ENCODE measurements at places on chromosomes 7 and 10. TPM values are rescaled to one million over a fixed set of nuclear protein-coding genes. Genes with fewer than 3 reads are reported as not detected.

Gene FAM180A
- not detected for total RNA-seq

Gene CYP2W1
- total RNA-seq: not detected

Gene MBL2
- not detected for total RNA-seq

Gene MALRD1
- 0.50 TPM for total RNA-seq

DNA sequence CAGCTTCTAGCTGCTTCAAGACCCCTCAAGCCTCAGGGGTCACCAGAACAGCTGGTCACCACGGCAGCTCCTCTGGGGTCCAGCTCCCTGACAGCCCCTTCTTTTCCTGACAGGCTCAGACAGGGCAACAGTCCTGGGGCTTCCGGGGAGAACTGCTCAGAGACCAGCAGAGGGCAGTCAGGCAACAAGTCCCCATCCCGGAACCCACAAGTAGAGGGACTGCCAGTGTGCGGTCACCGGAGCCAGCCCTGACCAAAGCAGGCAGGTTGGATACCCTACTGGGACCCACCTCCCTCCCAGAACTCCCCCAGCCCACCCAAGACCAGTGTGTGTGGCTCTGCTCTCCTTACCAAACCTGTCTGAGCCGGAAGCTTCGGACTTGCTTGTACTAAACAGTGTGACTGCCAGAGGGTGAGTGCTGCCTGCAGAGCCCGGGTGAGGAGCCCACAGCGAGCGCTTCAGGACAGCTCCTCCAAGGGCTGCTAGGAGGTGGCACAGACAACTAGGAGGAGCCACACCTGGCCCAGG is 40.3 kb downstream of the YKT6 start:
- H3K4me3 ChIP-seq: no peak overlapping the region
- peak; percentile 77 for DNase-seq
- no peaks in the 10 kb centered on the region for H3K27me3 ChIP-seq
- H3K4me1 ChIP-seq: no peaks in the 10 kb centered on the region

DNA sequence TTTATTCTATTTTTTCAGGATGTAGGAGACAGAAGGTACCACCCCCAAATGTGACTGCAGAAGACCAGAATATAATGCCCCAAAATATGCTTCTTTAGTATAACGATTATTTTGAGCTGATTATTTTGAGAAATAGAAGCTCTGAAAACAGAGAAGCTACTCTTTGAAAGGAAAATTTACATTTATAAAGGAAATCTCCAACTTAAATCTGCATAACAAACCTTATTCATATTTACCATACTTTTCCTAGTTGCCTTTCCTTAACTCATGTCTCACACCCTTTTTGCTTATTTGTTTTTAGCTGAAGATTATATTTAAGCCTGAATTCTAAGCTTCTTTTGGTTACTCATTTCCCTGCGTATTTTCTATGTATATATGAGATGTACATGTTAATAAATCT is 127.1 kb upstream of the THSD7A start:
- no peaks in the 10 kb centered on the region for H3K27me3 ChIP-seq
- peaks cover 39% of the 10 kb centered on the region for H3K4me1 ChIP-seq

- peaks cover 6% of the 10 kb centered on the region for H3K27me3 ChIP-seq
- no peaks in the 10 kb centered on the region for H3K4me1 ChIP-seq
- H3K4me3 ChIP-seq: no peak overlapping the region
- no peak for DNase-seq
- no peak overlapping the region for H3K27ac ChIP-seq
- peaks cover 16% of the 10 kb centered on the region for H3K36me3 ChIP-seq
Observed at GRCh38 chr10:9684186-9684585, 1333.5 kb upstream of the CELF2 start.

DNA sequence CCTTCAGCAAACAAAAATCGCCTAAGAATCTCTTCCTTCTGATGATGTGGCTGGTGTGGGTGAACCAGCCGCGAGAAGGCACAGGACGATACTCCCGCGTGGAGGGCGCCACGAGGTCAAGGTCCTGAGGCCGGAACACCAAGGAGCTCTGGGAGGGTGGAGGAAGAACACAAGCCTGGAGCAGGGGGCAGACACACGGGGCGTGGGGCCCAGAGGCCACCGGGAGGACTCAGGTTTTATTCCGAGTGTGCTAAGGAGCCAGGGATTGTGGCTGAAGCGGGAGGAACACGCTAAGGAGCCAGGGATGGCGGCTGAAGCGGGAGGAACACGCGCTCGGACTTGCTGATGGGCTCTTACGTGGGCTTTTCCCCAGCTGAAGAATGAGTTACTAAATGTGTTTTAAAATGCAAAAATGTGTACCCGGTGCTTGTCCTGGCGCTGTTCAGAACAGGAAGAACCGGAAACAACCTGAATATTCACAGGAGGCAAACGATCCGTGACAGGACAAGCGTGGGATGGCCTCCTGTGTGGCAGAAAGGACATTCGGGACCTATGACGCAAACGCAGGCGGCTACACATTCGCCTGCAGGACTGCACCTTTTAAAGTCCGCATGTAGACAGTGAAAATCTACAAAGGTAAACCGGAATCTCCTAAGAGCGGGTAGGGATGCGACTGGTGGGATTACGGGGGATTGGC is 64.0 kb downstream of the MAD1L1 start:
- peaks cover 11% of the 10 kb centered on the region for H3K4me1 ChIP-seq
- H3K4me3 ChIP-seq: no peak overlapping the region
- peak overlapping the region; percentile 91 for H3K27ac ChIP-seq
- no peak for DNase-seq

DNA sequence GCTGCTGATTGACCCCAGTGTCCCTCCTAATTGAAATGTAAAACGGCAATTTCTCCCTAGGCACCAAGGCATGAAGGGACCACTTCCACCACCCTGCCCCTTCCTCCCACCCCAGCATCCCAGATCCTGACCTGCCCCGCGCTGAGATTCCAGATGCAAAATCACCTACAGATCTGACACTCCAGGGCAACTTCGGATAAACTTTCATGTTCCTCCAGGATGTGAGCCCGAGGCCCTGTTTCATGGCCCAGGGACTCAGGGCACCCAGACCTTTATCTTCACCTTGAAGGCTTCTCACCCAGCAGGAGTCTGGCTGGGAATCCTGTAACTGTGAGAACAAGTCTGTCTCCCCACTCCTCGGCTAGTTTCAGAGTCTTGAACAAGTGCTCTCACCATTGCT is 361.8 kb downstream of the PLXNA4 start:
- no peak for DNase-seq
- H3K4me3 ChIP-seq: no peak overlapping the region
- H3K4me1 ChIP-seq: peaks cover 38% of the 10 kb centered on the region
- H3K27ac ChIP-seq: no peak overlapping the region
- no peaks in the 10 kb centered on the region for H3K36me3 ChIP-seq
- H3K27me3 ChIP-seq: no peaks in the 10 kb centered on the region

GRCh38 chr10:51010977-51011376 is 63.3 kb upstream of the PRKG1 start:
- no peaks in the 10 kb centered on the region for H3K27me3 ChIP-seq
- no peak for DNase-seq
- H3K27ac ChIP-seq: no peak overlapping the region
- H3K36me3 ChIP-seq: peaks cover 5% of the 10 kb centered on the region

DNA sequence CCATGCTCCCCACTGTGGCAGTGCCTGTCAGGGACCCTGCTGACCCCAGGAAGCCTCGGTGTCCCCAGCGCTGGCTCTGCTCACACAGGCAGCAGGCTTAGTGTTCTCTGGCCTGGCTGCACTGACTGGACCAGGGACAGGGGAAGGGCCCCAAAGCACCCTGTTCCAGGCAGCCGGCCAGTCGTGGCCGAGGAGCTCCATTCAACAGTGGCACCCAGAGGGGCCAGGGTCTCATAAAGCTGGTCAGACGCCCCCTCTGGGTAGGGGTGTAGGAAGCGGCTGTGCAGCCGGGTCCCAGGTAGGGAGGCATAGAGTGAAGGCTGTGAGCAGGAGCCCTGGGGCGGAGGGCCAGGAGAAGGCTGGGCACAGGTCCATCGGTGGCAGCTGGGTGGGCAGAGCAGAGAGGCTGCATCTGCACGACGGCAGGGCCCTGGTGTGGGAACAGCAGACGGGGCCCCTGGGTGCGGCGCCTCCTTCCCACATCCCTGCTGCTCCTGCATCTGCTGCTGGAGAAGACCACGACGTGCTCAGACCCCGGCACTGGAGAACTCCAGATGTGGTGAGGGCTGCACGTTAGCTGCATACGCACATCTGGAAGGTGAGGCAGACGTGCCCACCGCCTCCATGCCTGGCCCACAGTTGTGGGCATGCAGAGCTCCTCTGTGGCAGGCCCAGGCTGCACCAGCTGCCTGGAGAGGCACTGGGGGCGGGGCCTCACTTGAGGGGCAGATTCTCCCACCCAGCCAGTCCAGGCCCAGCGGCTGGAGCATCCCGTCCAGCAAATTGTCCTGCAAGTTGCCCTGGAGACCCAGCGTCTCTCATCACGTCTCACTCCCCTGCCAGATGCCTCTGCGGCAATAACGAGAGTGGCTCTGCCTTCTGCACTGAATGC is 25.1 kb downstream of the MNX1 start:
- H3K4me1 ChIP-seq: no peaks in the 10 kb centered on the region
- no peaks in the 10 kb centered on the region for H3K27me3 ChIP-seq
- no peak for DNase-seq
- peaks cover 4% of the 10 kb centered on the region for H3K36me3 ChIP-seq
- H3K4me3 ChIP-seq: no peak overlapping the region
- H3K27ac ChIP-seq: no peak overlapping the region

DNA sequence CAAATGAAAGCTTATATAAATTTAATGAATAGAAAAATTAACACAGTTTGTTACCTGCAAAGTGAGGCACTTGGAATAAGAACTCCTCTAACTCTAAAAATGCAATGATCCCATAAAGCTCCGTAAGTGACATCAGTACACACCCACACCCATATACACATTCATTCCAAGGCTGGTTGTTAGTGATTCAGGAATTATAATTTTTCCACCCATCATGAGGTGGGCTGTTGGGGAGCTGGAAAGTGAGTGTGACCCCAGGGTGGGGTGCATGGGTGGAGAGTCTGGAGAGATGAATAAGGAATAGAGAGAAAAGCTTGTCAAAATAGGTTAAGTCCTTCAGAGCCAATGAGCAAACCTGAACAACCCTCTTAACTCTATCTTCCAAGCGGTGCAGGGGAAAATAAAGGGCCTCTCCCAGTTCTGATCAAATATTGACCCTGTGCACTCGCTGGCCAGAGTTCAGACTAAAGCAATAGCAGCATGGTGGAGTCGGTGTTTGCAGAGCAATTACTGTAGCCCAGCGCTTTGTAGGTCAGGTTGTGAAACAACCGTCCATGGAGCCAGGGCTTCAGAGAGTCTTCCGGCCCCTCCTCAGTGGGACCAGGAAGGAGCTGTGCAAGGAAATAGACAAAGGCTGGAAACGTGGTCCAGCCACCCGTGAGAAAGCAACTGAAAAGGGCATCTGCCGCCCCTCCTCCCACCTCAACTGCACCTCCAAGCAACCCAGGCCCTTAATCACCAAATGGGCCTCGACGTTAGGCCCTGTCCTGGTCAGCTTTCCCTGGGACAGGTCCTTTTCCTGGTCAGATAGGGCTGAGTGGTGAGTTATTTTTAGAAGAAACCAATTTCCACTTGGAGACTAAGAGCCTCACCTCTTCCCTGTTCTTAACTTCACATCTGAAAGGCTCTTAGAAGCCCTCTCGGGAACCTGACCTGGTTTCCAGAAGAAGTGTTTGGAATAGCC is 61.2 kb downstream of the SH3PXD2A start:
- no peaks in the 10 kb centered on the region for H3K36me3 ChIP-seq
- H3K4me3 ChIP-seq: no peak overlapping the region
- no peaks in the 10 kb centered on the region for H3K4me1 ChIP-seq
- no peak for DNase-seq
- no peaks in the 10 kb centered on the region for H3K27me3 ChIP-seq

DNA sequence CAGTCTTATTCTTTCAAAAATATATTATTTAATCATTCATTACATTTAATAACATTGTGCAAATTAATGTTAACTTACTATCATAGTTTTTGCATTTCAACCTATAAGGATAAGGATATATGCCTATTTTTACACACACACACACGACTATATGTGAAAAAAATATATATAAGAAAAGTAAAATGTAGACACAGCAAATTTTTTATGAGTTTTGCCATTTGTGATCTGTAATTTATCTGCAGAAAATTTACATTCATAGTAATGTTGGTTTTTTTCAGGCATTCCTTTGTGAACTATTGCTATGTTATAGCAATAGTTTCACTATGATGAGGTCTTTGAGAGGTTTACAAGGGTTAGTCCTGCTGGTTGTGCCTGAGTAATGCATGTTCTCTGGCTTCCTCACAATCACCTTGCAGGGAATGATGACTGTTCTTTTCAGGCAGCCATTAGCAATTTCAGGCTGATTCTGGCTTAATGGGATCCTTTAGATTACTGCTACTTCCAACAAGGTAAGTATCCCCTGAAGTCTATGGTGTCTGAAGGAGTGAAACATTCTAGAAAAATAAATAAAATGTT is 183.7 kb upstream of the CDK1 start:
- H3K4me3 ChIP-seq: no peak overlapping the region
- no peaks in the 10 kb centered on the region for H3K27me3 ChIP-seq
- H3K27ac ChIP-seq: peak overlapping the region; percentile 41

GRCh38 chr10:61110188-61110844 is 166.3 kb upstream of the RHOBTB1 start:
- H3K27me3 ChIP-seq: no peaks in the 10 kb centered on the region
- no peak for DNase-seq
- H3K27ac ChIP-seq: no peak overlapping the region

DNA sequence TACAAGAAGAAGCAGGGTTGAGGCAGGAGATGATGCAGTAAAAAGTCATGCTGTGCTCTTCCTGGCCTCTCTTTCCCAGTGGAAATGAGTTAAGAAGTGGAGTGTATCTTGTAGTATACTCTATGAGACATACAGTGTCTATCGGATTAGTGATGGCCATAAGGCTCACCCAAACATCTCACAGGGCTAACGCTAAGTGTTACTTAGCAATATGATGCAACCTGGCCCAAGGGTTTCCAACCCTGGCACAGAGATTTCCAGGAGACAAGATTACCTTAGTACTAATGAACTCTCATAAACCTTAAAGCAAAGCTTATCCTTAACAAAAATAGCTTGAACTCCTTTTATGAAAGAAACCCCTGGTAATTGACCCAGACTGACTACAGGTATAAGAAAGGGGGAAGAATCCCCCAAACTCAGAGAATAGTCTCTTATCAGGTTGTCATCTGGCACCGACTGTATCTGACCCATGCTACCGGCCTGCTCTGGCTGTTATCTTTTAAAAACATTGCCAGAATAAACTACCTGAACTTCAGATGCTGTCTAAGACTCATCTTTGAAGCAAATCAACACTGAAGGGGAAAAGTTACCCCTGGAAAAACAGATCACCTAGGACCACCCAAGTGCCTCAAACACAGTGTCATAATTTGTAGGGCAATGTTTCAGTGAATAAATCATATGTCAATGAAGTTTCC is 1002.0 kb downstream of the REEP3 start:
- no peaks in the 10 kb centered on the region for H3K4me1 ChIP-seq
- no peak overlapping the region for H3K27ac ChIP-seq
- no peaks in the 10 kb centered on the region for H3K36me3 ChIP-seq
- H3K27me3 ChIP-seq: no peaks in the 10 kb centered on the region
- no peak for DNase-seq

DNA sequence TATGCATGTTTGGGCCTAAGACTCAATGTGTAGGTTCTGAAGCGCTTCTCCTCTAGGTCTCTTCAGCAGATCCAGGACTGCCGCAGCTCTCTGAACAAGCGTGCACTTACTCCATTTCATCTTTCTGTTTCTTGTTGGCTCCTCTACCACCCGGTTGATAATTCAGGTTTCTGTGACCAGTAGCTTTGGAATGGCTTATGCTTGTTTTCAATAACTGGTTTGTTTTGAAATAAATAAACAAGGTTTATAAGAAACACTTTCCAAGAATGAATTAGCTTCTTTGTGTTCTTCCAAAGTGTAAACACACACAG is 1.5 kb downstream of the MDFIC start:
- H3K27me3 ChIP-seq: peaks cover 10% of the 10 kb centered on the region
- no peak for DNase-seq
- H3K4me3 ChIP-seq: peak overlapping the region; percentile 79
- no peak overlapping the region for H3K27ac ChIP-seq

- H3K4me3 ChIP-seq: no peak overlapping the region
- H3K27ac ChIP-seq: no peak overlapping the region
- H3K27me3 ChIP-seq: no peaks in the 10 kb centered on the region
- no peaks in the 10 kb centered on the region for H3K36me3 ChIP-seq
Observed at GRCh38 chr7:147199868-147200267, 1083.3 kb downstream of the CNTNAP2 start.

Data from WTC11 (cell line).